ENCODE measurements at places on chromosomes 6 and 20. TPM values are rescaled to one million over a fixed set of nuclear protein-coding genes. Genes with fewer than 3 reads are reported as not detected.

ATF6B gene
- 7.5 TPM for total RNA-seq

HLA-DRA gene
- not detected for total RNA-seq

DNA sequence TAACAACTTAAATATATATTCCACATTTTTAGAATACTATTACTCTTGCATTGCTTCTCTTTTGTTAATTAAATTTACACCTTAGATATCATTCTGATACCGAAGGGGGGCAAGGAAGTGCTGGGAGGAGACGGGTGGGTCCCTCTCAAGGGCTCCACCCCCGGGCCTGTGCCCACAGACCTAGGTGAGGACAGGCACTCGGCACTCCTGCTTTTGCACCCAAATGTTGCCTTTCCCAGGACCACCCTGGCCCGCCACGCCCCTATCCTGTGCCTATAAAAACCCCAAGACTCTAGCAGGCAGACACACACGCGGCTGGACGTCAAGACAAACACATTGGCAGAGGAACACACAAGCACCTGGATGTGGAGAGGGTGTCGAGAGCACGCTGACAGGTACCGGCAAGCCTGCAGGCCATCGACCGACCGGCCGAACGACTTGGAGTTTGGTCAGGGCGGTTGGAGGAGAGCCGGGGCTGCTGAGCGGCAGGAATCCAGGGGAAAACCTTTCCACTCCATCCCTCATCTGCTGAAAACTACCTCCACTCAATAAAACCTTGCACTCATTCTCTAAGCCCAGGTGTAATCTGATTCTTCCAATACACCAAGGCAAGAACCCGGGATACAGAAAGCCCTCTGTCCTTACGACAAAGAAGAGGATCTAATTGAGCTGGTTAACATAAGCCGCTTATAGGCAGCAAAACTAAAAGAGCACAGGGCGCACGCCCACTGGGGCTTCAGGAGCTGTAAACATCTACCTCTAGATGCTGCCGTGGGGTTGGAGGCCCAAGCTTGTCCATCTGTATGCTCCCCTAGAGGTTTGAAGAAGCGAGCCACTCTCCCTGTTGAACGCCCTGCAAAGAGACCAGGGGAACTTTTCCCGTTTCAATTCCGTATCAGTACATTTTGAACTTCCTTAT is 197.4 kb upstream of the PRSS16 start:
- DNase-seq = no peak

KHDC1L gene
- not detected for total RNA-seq

DNA sequence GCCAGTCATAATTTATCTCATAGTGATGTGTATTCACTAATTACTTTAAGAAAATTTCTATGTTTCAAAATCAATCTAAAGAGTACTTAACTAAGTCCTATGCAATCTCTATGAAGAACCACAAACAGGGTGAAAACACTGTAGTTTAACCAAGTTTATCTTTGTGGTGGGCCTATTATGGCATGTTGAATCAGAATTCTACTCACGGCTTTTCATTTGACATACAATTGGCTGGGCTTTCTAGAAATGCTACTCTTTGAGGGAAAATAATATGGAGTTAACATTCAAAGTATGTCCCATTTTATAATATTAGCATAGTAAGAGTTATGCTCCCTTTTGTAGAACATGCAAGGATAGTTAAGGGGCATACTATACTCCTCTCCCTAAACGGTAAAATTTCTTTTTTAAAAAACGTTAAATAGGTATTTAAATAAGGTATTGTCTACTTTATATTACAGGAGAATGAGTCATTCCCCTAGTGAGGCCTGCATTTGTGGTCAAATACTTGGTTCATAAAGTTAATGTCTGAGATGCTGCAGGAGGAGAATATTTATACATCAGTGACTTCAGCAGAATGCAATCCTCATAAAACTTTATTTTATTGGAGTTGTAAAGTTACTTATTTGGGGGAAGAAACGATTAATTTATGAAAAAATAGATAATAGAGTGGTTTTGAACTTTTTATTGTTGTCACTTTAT is 1.8 kb downstream of the MOXD1 start:
- DNase-seq = no peak
